Cardiac muscle cell (in vitro differentiated cells and primary cell): ENCODE measurements at places on chromosomes 5 and 9. TPM values are rescaled to one million over a fixed set of nuclear protein-coding genes. Genes with fewer than 3 reads are reported as not detected.

Gene PCDHGA4
- 0.20 and 0.32 TPM in 2 replicates for polyA plus RNA-seq

Gene ISL1
- 8.5 and 11.2 TPM in 2 replicates for polyA plus RNA-seq

Gene TOR2A
- polyA plus RNA-seq, result 20.6 and 25.7 TPM in 2 replicates

Gene TIMD4
- polyA plus RNA-seq, result not detected in 2 replicates
